ENCODE measurements at places on chromosomes 12 and 14.

DNA sequence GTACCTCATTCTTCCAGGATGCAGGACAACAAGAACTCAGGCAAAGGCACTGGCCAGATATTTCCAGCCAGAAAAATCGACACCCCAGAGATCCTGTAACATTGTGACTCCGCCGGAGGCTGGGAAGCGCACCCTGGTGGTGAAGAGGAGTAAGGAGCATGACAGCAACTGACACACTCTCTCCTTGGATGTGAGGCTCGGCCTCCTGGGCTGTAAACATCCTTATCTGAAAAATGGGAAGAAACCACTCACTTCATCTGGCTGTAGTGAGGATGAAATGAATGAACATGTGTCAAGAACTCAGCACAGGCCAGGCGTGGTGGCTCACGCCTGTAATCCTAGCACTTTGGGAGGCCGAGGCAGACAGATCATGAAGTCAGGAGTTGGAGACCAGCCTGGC is 27.5 kb downstream of the TCHP start:
- DNase-seq = no peak

- no peak for DNase-seq
Measured at GRCh38 chr14:36097356-36097755, 79.2 kb downstream of the PTCSC3 start.

GRCh38 chr14:81068176-81068782 is 112.9 kb downstream of the TSHR start:
- no peak for DNase-seq

GRCh38 chr14:97080991-97081390 is 283.8 kb downstream of the VRK1 start:
- DNase-seq = no peak

DNA sequence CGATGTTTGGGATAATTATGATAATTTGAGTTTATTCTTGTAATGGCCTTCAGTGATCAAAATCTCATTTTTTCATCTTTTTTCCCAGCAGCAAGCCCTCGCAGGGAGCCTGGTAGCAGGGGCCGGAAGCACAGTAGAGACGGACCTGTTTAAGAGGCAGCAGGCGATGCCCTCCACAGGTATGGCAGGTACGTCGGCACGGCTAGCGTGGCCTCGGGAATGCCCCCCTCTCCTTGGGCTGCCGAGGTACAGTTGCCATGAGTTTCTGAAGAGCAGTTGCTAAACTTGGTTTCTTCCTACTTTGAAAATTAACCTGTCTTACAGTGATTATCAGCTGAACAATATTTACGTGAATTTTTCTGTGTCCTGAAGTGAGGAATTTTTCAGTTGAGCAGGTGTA is 29.9 kb downstream of the EP400 start:
- no peak for DNase-seq

DNA sequence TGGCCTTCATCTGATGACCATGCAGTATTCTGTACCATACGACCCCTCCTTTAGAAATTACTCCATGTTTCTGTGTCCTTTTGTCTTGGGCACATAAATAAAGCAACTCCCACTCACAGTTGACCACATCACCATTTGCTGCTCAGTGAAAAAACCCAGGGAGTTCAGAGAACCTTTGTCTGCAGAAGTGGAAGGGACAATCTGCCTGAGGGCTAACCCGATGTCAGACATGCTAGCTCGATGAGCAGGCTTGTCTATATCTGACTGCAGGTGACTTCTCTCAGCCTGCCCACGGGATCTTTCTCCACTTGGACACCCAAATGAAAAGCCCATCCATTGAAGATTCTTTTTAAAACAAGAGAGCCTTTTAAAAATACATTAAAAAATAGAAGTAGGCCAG is 45.7 kb upstream of the GRIP1 start:
- no peak for DNase-seq

GRCh38 chr12:13241833-13242488 is 45.4 kb downstream of the EMP1 start:
- DNase-seq = no peak

DNA sequence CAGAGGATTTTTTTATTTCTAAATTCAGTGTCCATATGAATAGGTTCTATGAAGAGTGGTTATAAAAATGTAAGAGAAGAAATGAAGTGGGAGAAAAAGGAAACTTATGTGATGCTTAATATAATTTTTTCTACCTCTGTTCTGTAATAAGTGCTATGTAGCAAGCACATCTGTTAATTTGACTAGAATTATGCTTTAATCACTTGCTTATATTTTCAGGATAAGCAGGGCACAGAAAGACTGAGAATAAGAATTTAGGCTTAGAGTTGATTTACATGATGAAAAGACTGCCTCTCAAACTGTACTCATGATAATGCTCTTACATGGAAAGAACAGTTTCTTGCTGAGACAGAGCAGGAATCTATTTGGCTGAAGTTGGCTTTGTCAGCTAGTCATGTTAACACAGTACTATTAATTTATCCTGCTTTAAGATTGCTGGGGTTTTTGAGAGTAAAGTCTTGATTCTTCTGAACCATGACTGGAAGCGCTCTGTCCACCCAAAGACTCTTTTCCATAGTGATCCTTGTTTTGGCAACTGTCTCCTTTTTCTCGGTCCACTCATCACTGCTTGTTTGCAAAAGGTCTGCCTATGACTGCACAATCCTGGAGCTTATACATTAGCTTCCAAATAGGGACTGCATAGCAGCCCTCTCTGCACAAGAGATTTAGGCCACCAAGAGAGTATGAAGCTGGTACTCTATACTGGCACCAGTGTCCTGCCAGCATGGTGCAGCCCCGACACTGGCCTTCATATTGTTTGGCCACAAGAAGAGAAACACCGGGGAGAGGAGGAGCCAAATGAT is 98.8 kb downstream of the AKAP6 start:
- no peak for DNase-seq

Measured in fibroblast of skin of left quadriceps (primary cell).